Right renal pelvis (tissue), 4 donors: ENCODE measurements at places on chromosomes 6 and 20. TPM values are rescaled to one million over a fixed set of nuclear protein-coding genes. Genes with fewer than 3 reads are reported as not detected.

- DNase-seq = no peak
Measured at GRCh38 chr6:116073765-116074440, 13.2 kb upstream of the FRK start.

- DNase-seq = no peak
Measured at GRCh38 chr20:40535816-40536215, 153.2 kb downstream of the MAFB start.

DNA sequence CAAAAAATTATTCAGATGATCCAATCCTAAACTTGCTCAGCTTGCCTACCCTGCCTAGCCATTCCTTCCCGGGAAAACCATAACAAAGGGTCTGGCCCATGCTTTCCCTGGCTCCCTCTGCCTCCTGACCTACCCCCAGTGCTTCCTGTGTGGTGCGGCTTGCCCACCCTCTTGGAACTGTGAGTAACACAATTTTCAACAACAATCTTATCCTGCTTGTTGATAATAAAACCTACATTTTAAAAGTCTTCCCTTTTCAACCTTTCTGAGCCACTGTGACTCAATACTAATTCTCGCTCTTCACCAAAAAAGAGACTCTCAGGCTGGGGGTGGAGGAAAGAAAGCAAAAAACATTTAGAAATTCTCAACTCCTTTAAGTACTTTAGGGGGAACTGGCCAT, 18.0 kb downstream of the EXOC2 start:
- DNase-seq = no peak

DNA sequence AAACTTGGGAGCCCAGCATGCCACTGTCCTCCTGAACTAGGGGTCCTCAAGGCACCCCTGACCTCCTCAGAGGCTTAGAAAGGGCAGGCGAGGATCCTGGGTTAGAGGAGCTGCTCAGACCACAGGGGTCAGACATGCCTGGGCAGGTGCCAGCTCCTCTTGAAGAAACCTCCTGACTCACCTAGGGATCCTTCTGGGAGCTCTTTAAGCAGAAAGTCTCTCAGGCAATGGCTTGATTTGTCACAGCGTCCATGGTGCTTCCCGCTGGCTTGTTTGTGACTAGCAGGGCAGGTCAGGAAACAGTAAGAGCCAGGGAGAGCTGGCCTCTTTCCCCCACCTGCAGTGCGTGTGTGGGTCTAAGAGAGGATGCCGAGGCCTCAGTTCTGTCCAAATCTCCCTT, 174.5 kb upstream of the SNX9 start:
- no peak for DNase-seq

- DNase-seq = no peak
Measured at GRCh38 chr6:142045380-142046278, 87.1 kb upstream of the GJE1 start.

The BLCAP gene
- polyA plus RNA-seq = 78.4 TPM

The SNAI1 gene
- 11.2 TPM for polyA plus RNA-seq

DNA sequence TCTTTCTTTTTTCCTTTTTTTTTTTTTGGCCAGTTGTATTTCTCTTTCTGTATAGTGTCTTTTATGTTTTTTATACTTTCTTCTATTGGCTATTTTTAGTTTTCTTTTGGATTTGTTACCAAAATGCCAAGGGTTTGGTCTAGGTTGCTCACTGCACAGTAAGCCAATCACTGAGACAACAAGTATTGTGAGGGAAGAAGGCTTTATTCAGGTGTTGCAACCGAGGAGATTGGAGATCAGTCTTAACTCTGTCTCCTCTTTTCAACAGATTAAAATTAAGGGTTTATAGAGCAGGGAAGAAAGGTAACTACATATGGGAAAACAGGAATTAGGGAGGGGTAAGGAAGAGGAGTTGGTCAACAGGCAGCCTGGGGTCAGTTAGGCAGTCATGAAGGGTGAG, 10.1 kb upstream of the TRIM26 start:
- DNase-seq = no peak

The DDRGK1 gene
- 50.5 TPM for polyA plus RNA-seq

GRCh38 chr6:116390581-116390980, 19.8 kb downstream of the DSE start:
- no peak for DNase-seq

GRCh38 chr6:81380718-81381338, 371.7 kb downstream of the TENT5A start:
- DNase-seq = no peak

DNA sequence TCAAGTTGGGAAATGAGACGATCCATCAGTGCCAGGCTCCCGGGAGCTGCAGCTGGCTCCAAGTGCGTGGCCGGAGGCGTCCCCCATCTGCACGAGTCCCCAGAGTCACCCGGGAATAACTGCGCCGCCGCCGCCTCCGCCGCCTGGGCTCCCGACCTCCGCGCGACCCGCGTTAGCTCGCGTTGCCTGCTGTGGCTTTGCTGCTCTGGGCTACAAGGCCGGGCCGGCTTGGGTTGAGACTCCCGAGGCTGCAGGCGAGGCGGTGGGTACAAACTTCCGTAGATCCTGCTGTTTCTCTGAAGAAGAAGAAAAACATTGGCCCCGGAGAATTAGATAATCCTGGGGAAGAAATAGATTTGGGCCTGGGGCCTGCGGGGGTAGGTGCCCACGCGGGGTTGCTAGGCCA, 7.4 kb upstream of the LAMP5 start:
- DNase-seq = no peak

DNA sequence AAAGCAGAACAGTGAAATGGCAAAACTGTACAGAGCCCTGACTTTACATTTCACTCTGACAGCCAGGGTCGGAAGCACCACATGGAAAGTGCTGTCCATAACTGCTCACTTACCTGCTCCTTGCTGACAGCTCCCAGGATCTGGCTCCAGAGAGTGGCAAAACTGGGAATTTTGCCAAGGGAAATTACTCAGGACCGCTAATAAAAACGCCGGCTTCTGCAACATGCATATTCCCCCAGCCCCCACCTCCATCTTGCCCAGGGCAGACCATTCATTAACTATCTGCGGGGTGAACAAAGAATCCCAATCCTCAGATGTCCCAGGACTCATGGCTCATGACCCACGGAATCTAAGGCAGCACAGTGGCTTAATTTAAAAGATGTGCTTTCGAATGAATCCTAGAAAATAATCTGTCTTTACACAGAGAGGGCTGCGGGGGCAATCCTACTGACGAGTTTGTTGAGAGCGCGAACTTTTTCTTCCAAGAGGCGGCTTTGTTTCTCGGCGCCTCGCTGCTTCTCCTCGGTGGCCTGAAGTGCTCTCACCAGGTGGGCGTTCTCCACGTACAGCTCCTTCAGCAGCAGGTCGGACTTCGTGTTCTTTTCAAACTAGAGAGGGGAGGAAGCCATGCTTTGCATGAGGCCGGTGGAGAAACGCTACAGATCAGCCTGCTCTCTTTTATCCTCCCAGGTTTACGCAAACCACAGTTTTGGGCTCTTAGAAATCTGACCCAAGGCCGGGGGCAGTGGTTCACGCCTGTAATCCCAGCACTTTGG, 45.8 kb downstream of the GINS1 start:
- DNase-seq = no peak

The EPB41L2 gene
- 172 TPM for polyA plus RNA-seq

GRCh38 chr6:24016857-24017256, 109.2 kb upstream of the NRSN1 start:
- DNase-seq = no peak

- DNase-seq = no peak
Measured at GRCh38 chr6:15911753-15912504, 217.0 kb upstream of the MYLIP start.

DNA sequence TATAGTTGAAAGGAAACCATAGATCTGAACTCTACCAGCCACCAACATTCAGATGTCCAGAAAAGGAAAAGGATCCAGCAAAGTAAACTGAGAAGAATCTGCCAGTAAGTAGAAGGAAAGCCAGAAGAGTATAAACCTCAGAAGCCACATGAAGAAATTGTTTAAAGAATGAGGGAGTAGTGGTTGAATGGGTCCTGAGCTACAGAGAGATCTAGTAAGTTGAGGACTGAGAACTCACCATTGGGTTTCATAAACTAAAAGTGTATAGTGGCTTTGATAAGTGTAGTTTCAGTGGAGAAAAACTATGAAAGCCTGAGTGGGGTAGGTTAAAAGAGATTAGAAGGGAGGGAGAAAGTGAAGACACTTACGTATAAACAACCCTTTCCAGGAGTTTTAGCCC, 32.0 kb upstream of the SUMO4 start:
- no peak for DNase-seq

- peak; percentile 13 for DNase-seq
Measured at GRCh38 chr20:42836339-42836738, 353.4 kb downstream of the PTPRT start.

DNA sequence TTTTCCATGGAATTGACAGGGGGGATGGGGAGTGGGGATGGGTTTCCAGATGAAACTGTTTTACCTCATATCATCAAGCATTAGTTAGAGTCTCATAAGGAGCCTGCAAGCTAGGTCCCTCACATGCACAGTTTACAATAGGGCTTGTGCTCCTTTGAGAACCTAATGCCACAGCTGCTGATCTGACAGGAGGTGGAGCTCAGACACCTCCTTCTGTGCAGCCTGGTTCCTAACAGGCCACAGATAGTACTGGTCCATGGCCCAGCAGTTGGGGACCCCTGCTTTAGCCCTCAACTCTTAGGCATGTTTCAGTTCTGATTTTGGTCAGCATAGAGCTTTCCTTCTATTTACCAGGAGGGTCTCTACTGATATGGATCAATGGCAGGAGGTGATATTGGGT, 251.6 kb downstream of the LAMA2 start:
- no peak for DNase-seq

- no peak for DNase-seq
Measured at GRCh38 chr6:44859901-44860410, 468.2 kb upstream of the RUNX2 start.

DNA sequence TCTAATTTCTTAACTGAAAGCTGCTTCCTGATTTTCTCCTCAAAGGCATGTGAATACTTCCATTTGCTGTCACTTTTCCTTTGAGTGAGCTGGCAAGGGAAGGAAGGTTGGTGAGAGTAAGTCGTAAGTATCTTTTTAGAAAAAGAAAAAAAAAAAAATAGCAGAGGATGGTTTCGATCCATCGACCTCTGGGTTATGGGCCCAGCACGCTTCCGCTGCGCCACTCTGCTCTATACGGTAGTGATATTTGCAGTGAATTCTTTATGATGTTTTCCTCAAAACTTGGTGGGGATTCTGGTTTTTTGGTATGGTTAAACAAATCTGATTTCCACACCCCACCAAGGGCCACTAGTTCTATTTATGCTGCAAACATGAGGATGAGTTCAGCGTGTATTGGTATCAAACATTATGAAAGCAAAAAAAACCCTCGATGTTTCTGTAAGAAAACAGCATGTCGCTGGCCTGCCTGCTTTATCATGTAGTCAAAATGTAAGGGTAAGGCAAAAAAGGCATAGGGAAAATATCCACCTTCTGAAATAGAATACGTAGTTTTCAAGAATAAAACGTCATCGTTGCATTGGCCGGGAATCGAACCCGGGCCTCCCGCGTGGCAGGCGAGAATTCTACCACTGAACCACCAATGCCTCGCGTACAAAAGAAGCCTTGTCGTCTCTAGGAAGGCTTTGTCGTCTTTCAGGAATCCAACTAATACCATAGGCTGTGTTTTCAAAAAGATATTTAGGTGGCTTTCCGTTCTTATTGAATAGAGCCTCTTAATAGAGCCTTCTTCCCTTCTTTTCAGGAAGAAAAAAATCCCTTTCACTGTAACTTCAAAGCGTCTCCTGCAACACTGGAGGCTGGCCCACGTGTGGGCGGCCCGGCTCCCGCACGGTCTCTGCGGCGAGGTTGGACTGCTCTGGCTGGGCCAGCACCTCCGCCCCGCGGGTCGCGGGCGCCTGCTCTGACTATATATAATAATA, 9.6 kb downstream of the OR2B2 start:
- DNase-seq = no peak

GRCh38 chr20:8128291-8129060, 3.6 kb upstream of the PLCB1 start:
- DNase-seq = no peak

- no peak for DNase-seq
Measured at GRCh38 chr20:26163890-26164289, 467.2 kb upstream of the ZNF337 start.

The DEFB115 gene
- polyA plus RNA-seq = not detected

DNA sequence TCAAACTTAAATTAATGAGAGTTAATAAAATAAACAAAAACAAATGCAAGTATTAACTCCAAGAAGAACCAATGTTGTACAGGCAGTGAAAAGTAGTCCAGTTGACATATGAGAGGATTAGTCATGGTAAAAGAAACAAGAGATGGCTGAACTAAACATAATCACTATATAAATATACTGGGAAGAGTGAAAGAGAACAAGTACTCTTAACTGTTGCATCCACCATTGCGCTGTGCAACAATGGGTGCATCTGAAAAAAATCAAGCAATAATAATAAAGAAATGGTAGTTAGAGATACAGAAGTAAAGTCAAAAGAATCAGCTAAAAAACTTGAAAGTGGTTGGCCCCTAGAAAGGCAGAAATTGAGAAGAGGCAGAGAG, 16.6 kb downstream of the HLA-F start:
- no peak for DNase-seq

GRCh38 chr20:57408131-57408530, 16.9 kb downstream of the RBM38 start:
- DNase-seq = no peak

DNA sequence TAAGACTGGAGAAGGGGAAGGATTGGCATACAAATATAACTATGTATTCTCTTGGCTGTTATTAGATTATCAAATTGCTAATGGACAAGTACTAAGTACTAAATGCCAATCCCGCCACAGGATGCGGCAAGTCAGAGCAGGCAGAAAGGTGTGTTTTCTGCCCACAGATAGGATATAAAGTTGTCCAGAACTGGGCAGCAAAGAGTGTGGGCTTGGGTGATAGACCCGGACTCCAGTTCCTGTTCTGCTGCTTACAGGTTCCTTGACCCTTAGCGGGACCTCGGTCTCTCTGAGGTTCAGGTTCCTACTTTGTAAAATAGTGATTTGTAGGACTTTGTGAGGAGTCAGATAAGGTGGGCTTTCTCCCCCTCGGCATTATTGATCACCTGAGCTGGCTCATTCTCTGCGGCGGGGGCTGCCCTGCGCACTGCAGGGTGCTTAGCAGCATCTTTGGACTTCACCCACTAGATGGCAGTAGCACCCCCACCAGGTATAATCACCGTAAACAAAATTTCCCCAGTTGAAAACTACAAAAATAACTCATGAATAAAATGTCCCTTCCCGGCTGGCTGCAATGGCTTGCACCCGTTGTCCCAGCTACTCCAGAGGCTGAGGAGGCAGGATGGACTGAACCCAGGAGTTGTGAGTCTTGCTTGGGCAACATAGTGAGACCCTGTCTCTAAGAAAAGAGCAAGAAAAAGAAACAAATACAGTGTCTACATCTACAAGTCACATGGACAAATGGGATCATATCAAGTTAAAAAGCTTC, 193.1 kb downstream of the DOK5 start:
- no peak for DNase-seq
